CD4-positive, alpha-beta T cell (primary cell): ENCODE measurements at places on chromosomes 7 and 10. TPM values are rescaled to one million over a fixed set of nuclear protein-coding genes. Genes with fewer than 3 reads are reported as not detected.

Gene IGF2BP3
- not detected for total RNA-seq

Gene GOLGA7B
- 4.5 TPM for total RNA-seq

Gene SAMD9L
- total RNA-seq = 7.9 TPM

Gene CRPPA
- 1.0 TPM for total RNA-seq

Gene MINDY4
- 0.60 TPM for total RNA-seq

Gene NME8
- not detected for total RNA-seq

Gene LRRC17
- 0.22 TPM for total RNA-seq

Gene SEC61G
- 51.3 TPM for total RNA-seq

GRCh38 chr10:27104919-27105318 lies 4.6 kb upstream of the ANKRD26 start:
- H3K27me3 ChIP-seq = no peaks in the 10 kb centered on the region
- peaks cover 21% of the 10 kb centered on the region for H3K4me1 ChIP-seq
- DNase-seq = no peak
- no peak overlapping the region for H3K4me3 ChIP-seq
- no peak overlapping the region for H3K27ac ChIP-seq

DNA sequence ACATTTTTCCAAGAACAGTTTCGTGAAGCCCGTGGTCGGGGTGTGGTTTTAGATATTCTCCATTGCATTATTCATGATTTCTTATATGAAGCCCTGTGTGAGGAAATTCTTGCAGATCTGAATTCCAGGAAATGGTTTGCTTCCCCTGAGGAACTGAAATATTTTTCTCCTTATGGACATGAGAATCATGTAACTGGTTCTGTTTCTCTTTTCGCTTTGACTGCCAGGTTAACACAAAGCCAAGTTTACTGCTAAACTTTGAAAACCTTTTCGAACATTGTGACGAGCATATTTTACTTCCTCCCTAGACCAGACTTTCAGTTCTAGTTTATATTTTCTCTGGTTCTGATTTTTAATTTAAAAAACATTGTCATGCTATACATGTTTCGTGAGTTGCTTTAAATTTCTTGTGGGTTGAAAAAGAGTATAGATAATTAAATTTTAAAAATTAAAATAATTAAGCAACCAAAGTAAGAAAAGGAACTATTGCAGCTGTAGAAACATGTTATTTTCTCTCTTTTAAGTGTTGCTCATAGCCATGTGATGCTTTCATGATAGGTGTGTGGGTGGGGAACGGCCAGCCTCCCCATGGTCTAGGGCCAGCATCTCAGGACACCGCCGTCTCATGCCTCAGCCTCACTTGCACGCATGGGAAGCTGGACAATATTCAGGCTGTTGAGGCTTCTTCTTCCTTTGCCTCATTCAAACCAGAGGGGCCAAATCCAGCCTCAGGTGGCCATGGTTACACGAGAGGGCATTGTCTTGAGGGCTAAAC lies 97.1 kb downstream of the CREB5 start:
- no peak overlapping the region for H3K4me3 ChIP-seq
- DNase-seq = no peak
- H3K36me3 ChIP-seq = no peaks in the 10 kb centered on the region
- H3K4me1 ChIP-seq = no peaks in the 10 kb centered on the region

DNA sequence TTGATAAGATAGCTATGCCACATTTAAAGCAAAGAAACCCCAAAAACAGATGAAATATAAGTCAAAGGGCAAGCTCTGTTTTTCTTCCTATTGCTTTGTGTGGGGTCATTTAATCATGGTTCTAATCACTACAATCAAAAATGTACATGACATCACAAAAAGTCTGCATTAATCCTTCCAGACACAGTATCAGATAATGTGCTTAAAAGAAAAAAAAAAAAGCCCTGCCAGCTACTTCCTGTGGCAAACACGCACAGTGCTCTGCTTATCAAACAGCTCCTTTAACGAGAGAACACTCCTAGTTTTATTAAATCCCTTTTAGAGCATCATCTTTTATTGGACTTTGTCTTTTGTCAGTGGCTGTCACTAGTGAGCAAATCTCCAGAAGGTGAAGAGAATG lies 1005.8 kb downstream of the GATA3 start:
- no peaks in the 10 kb centered on the region for H3K27me3 ChIP-seq
- no peaks in the 10 kb centered on the region for H3K4me1 ChIP-seq
- no peak for DNase-seq
- no peaks in the 10 kb centered on the region for H3K36me3 ChIP-seq
- no peak overlapping the region for H3K27ac ChIP-seq

DNA sequence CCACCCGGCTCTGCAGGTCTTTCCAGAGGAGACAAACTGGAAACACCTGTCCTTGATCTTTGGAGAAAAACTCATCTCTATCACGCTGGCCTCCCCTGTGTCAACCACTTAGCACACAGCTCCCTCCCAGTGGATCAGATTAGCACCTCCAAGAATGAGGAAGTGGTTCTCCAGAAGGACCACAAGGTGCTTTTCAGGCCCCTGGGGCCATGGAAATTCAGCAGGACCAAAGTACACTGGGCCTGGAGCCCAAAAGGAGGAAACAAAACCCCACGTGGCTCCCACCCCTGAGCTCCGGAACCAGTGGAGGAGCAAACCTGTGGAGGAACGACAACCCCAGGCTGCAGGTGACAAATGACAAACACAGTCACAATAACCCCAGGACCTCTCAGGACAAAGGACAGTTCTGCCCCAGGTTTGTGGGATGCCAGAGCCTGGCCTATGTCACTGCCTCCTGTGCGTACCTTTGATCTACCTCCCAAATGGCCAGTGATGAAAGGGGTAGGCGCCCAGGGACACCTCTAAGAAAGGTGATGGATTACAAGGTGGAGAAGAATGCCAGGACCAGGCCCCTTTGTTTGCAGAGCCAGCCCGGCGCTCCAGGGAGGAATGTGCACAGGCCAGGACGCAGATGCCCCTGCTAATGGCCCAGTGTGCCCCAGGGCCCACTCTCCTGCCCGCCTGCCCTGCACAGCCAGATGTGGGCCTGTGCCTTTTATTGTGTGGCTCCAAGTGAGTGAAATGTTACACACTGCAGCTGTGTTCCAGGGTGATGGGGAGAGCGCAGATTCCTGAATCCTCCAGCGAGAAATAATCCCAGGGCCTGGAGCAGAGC lies 5.7 kb downstream of the TNS3 start:
- H3K36me3 ChIP-seq = no peaks in the 10 kb centered on the region
- H3K27ac ChIP-seq = no peak overlapping the region
- no peak overlapping the region for H3K4me3 ChIP-seq
- no peaks in the 10 kb centered on the region for H3K4me1 ChIP-seq

DNA sequence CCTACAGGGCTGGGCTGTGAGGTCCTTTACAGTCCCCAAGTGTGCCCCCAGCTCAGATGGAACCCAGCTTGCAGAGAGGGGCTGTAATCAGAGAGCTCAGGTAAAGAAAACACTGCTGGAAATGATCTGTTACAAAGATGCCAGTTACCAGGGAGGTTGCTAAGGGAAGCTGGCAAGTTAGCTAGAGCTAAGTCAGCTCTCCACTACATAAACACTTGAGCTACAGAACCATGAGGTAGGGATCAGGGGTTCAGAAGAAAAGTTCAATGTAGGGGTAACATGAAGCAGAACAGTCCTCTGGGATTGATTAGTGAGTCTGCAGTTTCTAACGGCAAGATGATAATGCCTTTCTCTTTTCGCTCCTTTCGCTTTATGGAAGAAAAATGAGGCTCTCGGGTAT lies 53.1 kb upstream of the TM9SF3 start:
- H3K4me1 ChIP-seq = peaks cover 6% of the 10 kb centered on the region
- DNase-seq = no peak
- no peaks in the 10 kb centered on the region for H3K27me3 ChIP-seq

GRCh38 chr7:16299853-16300252 lies 121.5 kb downstream of the CRPPA start:
- H3K36me3 ChIP-seq = no peaks in the 10 kb centered on the region
- H3K4me3 ChIP-seq = no peak overlapping the region
- no peaks in the 10 kb centered on the region for H3K4me1 ChIP-seq
